ENCODE measurements at places on chromosomes 5 and 9.

DNA sequence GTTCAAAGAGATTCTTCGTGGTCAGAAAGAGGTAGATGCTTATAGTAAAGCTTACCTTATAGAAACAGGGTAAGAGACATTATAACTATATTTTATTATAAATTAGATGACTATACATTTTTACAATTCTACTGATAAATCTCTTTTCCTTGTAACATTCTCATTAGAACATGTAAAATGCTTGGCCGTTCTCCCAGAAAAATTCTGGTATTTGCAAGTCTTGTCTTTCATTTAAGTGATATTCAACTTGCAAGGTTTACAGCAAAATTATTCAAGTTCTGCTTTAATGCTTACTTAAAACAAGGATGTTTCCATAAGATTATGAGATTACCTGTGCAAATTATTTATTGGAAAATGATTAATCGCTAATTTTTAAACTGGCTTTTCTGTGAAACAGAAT lies 41.3 kb upstream of the CDH18 start:
- no peak for DNase-seq

GRCh38 chr5:145908206-145908960 lies 28.0 kb upstream of the SH3RF2 start:
- no peak for DNase-seq

DNA sequence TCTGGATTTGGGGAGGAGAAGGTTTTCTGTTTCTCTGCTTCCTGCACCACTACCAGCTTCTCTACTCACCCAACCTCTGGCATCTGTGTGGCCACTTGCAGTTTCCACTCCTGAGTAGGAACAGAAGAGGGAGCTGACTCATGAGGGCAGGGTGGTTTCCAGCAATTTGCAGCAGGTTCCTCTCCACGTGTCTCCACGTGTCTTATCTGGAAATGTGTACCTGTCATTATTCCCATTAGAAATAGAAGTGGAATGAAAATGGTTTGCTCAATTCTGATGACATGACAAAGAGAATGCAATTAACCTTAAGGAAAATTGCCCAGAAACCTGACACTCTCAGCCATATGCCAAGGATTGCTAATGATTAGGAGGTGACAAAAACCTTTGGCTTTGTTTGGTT lies 33.0 kb downstream of the EGFLAM start:
- no peak for DNase-seq

DNA sequence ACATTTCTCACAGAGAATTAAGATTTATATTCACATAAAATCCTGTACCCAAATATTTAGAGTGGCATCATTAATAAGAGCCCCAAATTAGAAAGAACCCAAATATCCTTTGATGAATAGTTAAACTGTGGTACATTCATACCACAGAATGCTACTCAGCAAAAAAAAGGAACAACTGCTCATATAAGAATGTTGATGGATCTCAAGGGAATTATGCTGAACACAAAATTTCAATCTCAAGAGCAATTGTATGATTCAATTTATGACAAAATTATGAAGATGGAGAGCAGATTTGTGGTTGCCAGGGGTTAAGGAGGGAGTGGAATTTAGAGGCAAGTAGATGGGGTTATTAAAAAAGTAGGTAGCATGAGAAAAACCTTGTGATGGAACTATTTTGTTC lies 4.5 kb upstream of the PAIP1 start:
- no peak for DNase-seq

DNA sequence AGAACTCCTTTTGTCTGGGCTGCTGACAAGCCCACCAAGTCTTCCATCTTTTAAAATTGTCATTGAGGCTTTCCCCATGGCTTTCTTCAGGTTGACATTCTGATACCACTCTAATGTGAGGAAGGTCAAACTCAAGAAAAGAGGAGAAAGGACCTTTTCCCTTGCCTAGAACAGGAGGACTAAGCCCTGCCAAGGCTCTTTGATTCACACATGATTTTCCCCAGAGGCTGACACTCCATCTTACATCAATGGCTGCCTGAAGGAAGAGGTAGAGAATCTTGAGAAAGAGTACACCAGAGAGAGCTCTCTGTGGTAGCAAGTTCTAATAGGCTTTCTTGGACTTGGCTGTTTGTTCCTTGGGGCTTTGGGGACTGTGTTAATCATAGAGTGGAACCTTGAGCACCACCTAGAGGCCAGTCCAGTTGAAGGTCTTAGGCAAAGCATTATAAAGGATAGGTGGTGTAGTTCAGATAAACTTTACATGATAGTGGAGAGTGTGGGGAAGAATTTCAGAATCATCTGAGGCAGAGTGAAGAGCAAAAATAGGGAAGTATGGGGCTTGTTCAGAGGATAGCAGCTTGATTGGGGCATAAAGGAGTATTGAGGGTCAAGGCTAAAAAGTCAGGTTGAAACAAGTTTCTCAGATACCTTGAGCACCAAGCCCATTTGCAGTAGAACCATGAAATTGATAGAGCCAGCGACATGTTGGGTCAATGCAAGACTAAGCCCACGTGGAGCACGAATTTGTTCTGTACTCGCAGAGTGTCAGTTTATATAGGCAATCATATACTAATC lies 36.7 kb downstream of the NDFIP1 start:
- DNase-seq, result peak; percentile 66

DNA sequence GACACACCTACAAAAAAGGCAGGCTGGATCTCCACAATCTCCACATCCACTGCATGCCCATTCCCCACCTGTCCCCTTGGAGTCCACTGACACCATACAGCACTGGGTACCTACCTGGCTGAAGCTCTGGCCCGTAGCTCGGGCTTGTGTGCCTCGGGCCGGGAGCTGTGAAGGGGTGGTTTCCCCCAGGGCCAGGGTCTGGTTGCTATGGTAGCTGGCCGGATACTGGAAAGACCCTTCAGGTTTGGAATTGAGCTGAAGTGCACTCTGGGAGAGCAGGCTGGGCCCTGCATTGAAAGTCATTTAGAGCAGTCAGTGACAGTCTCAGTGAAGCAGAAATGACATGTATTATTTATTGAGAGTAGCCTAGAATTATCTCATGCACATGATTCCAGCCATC lies 507.3 kb downstream of the CTNND2 start:
- DNase-seq, result no peak

GRCh38 chr9:115039516-115040120 lies 78.3 kb downstream of the TNC start:
- DNase-seq, result no peak

GRCh38 chr5:83726912-83727311 lies 6.3 kb upstream of the HAPLN1 start:
- no peak for DNase-seq
